ENCODE measurements at places on chromosomes 7 and 10.

GRCh38 chr7:42186151-42186550 is 50.9 kb downstream of the GLI3 start:
- peak; percentile 51 for DNase-seq

- no peak for DNase-seq
Observed at GRCh38 chr7:112113913-112114575, 92.2 kb downstream of the DOCK4 start.

GRCh38 chr7:68364886-68365625 is 1233.2 kb upstream of the AUTS2 start:
- DNase-seq, result no peak

DNA sequence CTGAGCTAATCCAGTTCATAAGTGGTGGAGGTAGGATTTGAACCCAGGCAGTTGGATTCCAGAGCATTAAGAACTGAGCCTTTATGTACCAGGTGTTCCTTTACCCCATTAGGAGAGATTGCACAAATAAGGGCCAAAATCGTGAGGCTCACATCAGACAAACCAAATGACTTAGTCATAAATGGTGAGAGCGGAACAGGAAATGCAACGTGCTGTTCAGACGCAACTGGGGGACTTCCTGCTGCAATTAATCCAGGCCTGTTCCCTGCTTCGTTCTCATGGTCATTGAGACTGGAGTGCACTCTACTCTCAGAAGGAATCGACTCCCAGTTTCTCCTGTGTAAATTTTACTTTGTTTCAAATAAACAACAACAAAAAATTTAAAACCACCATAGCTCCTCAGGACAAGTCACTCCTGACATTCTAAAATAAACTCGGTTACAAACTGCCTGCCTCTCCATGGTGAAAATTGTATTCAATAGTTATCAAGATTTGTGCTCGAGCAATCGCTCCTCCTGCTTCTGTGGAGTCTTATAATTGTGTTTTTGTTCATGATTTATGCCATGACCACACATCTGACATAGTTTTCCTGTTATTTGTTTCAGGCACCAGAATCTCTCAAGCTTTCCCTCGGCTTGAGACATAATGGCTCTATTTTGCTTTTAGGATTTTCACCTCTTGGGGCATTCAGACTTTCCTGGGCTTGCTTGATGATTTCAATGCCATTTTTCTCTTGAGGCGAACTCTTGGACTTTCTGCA is 115.3 kb upstream of the BMPER start:
- DNase-seq, result no peak

DNA sequence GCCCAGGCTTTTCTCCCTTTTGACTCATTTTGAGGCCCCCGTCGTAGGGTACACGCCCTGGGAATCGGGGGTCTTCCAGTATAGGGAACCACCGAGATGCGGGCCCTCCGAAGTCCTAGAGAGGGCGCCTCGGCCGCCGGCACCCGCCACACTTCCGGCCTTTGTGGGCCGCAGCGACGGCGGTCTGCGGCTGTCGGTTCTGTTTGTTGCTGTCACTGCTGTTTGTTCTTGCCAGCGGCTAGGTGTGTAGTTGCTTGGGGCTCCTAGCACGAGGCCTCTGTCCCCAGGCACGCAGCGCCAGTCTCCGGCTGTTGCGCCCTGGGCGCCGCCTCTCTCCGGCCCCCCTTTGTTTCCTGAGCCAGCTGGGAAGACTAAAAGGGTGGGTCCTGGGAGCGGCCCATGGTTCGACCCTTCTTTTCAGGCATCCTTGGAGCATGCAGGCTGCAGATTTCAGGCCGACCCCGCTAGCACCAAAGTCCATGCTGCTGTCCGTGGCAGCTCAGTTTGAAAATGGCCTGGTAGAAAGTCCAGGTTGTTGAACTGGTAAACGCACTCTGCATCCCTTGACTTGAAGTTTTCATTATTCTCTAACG is 17.8 kb upstream of the ZKSCAN1 start:
- DNase-seq, result peak; percentile 67

GRCh38 chr10:114482480-114483304 is 78.4 kb upstream of the AFAP1L2 start:
- DNase-seq, result no peak
